Foreskin keratinocyte (primary cell): ENCODE measurements at places on chromosomes 7 and 10.

DNA sequence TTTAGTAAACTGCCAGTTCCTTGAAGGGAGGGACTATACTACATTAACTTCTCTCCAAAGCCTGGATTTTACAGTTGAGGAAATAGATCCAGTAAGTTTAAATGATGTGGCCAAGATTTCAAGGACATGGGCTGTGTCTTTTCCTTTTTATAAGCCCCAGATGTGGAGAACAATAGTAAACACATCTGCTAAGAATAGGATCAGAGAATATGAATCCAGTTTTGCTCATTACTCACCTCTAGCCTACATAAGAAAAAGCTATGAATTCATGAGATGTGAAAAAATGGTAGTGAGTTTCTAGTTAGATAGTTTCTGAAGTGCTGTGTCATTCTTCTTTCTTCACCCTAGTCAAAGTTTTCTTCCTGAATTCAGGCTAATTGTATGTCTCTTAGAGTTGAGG lies 38.6 kb downstream of the MAGI2 start:
- DNase-seq = no peak

- no peak for DNase-seq
Observed at GRCh38 chr10:61541960-61542359, 88.8 kb upstream of the TMEM26 start.

- DNase-seq = no peak
Observed at GRCh38 chr10:124512040-124512428, 50.4 kb downstream of the LHPP start.

GRCh38 chr7:18320422-18320821 lies 175.1 kb upstream of the HDAC9 start:
- peak; percentile 6 for DNase-seq

GRCh38 chr7:21345361-21345760 lies 82.5 kb upstream of the SP4 start:
- DNase-seq = no peak

- no peak for DNase-seq
Observed at GRCh38 chr7:75590373-75591005, 98.4 kb downstream of the SPDYE5 start.

DNA sequence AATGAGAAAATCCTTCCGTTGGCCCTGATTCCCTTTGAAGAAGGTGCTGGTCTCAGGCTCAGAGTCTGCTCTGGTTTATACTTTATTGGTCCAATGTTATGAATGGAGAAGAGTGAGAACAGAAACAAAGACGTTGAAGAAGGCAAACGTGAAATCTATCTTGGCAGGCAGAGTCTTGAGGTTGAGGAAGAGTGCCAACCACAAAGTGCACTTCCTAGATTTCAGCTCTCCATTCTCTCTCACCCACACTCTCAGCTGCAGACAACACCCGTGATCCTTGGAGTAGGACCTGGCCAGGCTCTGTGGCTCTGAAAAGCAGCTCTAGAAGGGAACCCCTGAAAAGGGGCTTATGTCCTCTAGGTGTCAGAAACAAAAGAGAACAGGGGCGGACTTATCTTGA lies 128.9 kb upstream of the PLXNA4 start:
- DNase-seq = no peak

DNA sequence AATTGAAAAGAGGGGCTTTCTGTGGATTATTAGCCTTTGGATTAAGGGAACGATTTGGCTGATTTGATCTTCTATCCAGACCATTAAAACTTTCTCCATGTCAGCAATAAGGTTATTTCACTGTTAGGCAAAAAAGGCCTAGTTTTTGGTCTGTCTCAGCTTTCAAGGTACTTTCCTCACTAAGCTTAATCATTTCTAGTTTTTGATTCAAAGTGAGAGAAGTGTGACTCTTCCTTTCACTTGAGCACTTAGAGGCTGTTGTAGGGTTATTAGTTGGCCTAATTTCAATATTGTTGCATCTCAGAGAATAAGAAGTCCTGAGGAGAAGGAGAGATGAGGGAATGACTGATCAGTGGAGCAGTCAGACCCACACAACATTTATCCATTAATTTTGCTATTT lies 596.0 kb upstream of the TPK1 start:
- DNase-seq = no peak

GRCh38 chr10:66747451-66747850 lies 178.4 kb upstream of the LRRTM3 start:
- DNase-seq = peak; percentile 98

DNA sequence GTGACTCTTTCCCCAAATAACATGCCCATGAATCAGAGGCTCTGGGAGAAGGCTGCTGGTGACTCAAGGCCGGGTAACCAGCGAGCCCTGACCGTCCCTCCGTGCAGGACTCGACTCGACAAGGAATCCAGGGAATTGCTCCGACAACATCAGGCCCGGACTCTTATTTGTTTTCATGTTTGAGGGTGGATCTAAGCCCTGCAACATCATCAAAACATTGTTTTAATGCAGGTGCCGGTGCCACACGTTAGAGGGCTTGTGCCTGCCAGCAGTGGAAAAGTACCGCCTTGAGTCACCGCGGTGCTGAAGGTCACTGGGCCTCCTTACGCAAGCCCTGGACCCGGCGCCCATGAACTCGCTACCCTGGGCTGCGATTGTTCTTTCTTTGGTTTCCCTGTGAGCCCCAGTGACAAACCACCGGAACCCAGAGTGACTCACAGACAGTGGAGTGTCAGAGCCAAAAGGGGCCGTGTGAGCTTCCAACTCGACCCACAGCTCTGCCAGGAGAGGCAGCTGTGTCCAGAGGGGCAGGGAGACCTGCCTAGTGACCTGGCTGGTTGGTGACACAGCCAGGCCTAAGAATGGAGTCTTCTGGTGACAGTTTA lies 139.4 kb upstream of the SHH start:
- DNase-seq = peak; percentile 98

GRCh38 chr10:6008497-6009142 lies 31.3 kb upstream of the IL15RA start:
- no peak for DNase-seq

GRCh38 chr7:99386584-99387238 lies 12.2 kb downstream of the ARPC1B start:
- no peak for DNase-seq

GRCh38 chr10:44467900-44468299 lies 83.0 kb upstream of the CXCL12 start:
- no peak for DNase-seq

GRCh38 chr10:22912763-22913384 lies 15.0 kb upstream of the ARMC3 start:
- DNase-seq = no peak

DNA sequence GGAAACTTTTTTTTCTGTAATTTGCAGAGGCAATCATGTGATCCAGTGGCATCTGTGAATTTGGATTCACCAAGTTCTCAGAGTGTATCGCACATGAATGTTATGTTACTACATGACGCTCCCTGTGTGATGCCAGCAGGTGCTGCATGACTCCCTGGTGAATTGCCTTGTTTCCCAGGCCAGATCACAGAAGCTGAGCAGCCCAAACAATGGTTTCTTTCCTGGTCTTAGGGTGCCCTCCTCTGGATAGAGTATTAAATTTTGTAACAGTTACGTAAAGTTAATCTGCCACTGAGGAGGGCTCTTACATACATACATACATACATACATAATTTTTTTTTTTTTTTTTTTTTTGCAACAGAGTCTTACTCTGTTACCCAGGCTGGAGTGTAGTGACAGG lies 3.6 kb downstream of the ZSCAN21 start:
- peak; percentile 71 for DNase-seq

- DNase-seq = no peak
Observed at GRCh38 chr10:76138286-76138685, 706.9 kb downstream of the LRMDA start.

- DNase-seq = no peak
Observed at GRCh38 chr7:50190776-50191175, 97.7 kb upstream of the ZPBP start.

GRCh38 chr10:59047180-59047579 lies 129.3 kb upstream of the PHYHIPL start:
- DNase-seq = no peak

GRCh38 chr10:121667948-121668313 lies 69.7 kb upstream of the FGFR2 start:
- peak; percentile 84 for DNase-seq

- DNase-seq = peak; percentile 29
Observed at GRCh38 chr10:132420981-132421846, 24.2 kb downstream of the PWWP2B start.

DNA sequence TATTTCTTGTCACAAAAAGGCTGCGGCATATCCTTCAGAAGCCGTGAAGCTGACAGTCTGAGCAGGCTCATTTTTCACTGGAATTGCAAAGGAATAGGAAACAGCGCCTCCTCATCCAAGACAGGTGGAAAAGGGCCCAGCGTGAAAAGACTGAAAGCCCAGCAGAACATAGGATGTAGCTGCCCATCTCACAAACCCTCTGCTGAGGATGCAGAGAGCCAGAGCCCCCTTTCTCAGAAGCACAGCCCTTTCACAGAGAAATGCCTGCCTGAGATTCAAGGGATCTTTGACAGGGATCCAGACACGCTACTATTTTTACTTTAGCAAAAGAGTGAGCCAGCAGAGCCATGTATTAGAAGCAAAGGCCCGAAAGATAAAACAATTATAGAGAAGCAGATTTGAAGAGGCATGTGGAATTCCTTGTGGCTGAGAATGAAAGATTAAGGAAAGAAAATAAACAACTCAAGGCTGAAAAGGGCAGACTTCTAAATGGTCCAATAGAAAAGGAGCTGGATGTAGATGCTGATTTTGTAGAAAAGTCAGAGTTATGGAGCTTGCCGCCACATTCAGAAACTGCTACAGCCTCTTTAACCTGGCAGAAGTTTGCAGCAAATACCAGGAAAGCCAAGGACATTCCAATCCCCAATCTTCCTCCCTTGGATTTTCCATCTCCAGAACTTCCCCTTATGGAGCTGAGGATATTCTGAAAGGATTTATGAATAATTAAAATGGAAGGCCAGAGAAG lies 36.9 kb downstream of the GDI2 start:
- DNase-seq = no peak

GRCh38 chr7:158988302-158988862 lies 132.0 kb downstream of the DYNC2I1 start:
- no peak for DNase-seq

DNA sequence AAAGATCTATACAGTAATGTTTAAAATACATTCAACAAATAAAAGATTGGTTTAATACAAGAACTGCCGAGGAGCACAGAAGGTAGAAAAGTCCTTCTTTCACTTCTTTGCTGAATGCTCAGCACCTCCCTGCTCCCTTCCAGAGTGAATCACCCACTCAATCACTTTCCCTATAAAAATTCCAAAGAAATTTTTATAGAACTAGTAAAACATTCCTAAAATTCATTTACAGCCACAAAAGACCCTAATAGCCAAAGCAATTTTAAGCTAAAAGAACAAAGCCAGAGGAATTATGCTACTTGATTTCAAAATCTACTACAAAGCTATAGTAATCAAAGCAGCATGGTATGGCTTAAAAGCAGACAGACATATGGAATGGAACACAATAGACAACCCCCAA lies 320.9 kb downstream of the PCLO start:
- no peak for DNase-seq

DNA sequence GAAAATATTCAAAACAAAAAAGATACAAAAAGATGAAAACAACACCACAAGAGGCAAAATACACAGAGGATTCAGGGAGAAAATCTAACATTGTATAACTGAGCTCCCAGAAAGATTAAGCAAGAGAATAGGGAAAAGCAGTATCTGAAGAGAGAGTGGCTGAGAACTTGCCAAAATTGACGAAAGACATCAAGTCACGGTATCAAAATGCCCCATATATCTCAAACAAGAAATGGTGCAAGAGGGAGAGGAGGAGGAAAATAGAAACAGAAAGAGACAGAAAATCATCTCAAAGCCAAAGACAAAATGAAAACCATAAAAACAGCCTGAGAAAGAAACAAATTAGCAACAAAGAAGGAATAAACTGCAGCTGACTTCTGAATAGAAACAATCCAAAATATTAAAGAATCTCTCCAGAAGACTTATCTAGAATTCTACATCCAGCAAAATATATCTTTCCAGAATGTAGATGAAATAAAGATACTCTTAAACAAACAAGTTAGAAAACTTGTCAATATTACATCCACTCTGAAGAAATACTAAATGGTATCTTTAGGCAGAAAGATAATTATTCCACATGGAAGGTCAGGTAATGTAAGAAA lies 5.5 kb downstream of the USP6NL start:
- no peak for DNase-seq

GRCh38 chr10:129332476-129332875 lies 134.6 kb upstream of the MGMT start:
- DNase-seq = no peak

DNA sequence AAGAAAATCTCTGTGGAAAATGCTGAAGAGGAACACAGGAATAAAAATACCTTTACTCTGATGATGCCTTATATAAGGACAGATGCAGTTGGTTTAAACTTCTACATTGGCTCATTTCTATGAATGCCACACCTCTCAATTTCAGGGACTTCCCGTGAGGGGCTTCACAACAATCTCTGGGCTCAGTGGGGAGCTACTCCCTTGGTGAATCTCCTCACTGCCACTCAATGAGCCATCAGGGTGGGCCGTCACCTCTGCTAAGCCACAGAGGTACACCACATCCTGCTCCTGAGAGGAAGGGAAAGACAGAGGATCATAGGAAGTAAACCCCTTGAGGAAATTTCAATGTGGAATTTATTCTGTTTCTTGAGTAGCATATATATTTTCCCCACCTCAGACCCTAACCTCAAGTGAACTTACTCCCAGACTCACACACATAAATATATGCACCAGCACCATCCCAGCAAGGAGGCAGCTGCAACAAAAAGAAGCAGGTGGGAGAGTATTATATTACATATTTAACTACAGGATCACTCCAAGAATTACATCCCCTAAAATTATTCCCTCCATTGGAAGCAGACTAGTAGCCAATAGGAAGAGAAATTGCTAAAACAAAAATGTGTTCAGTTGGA lies 63.3 kb upstream of the PRSS1 start:
- DNase-seq = no peak

DNA sequence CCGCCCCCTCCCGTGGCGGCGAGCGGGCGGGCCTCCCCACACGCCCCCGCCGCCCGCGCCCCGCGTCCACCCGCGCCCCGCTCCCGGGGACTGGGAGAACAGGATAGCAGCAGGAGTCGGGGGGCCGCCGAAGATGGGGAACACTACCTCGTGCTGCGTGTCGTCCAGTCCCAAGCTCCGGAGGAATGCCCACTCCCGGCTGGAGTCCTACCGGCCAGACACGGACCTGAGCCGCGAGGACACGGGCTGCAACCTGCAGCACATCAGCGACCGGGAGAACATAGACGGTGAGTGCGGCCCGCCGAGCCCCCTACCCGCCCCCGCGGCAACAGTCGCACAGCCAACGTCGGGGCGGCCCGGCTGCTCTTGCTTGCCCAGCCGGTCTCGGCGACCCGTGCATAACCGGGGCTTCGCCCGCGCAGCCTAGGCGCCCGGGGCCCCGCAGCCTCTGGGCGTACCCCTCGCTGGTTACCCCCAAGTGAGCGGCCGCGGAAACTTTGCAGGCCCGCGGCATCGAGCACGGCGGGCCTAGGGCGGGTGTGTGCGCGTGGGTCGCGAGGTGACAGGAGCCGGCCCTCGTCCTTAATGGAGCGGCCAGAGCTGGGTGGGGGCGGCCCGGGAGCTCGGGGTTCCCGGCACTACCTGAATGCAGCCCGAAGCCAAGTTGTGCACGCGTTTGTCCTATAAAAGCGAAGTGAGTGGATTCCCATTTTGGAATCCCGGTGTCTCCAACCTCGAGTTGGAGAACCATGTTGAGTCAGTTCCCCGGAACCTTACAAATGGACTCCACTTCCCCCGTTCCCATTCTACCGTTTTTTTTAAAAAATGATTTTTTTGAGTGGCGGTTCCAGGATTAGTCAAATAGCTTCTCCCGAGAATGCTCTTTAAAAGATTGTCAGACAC lies 863 bp downstream of the CCNY start:
- no peak for DNase-seq
